ENCODE measurements at places on chromosomes 2 and 18.
A peak's percentile ranks its signal among the peaks of the same experiment; 100 is the strongest.

DNA sequence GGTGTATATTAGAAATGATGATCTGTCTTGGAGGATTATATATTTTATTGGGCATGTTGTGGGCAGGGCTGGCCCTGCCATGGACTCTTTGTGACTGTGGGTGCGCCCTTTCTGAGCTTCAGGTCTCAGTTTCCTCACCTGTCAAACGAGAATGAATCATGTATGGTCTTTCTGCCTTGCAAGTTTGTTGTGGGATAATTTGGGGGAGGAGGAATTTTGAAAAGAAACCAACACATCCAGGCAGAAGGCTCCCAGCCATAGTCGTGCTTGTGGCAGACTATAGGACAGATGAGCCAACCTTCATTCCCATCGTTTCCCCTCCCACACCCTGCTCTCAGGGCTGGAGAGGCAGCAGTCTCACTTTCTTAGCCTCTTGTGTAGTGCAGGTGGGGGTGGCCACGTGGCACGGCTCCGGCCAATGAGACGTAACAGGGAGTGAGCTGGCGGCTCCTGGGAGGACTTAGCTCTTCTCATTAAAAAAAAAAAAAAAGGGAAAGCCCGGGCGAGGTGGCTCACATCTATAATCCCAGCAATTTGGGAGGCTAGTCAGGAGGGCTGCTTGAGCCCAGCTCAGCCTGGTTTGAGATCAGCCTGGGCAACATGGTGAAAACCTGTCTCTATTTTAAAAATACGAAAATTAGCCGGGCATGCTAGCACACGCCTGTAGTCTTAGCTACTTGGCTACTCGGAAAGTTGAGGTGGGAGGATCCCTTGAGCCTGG lies 63.1 kb downstream of the RHOB start:
- DNase-seq = no peak

DNA sequence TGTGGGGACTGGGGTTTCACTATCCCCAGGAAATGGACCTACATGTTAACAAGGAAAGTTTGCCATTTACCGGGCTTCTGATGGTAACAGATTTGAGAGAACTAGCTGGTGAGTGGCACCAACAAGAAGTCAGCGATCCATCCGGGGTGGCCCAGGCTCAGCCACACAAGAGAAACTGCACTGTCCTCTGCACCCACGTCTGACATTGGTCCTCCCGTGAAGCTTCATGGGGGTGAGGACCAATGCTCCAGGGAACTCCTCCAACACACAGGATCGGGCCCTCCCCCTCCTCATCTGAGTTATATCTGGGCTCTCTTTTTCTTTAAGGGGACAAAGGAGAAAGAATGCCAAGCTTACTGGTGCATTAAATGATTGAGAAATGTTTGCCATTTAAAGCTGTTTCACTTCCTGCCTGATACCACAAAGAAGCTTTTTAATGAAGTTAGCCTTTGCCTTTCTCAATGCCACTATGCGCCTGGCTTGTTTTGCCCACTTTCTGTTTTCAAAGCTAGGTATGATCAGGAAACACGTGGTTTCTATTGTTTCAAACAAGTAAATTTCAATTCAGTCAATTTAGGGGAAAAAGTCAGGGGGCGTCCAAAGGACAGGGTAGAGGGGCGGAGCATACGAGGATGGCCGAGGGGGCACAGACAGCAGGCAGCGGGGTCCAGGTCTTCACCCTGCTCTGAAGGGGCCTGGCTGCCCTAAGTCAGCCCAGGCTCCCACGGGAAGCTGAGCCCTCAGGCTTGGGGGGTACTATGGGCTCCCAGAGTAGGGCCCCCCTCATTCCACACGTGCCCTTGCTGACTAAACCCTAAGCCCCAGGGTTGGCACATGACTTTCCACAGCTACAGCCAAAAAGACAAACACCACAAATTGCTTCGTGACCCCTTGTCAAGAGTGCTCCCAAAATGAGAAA lies 204.0 kb upstream of the ID2 start:
- peak; percentile 55 for DNase-seq

GRCh38 chr18:75635096-75635495 lies 207.6 kb upstream of the SMIM21 start:
- DNase-seq = no peak

GRCh38 chr2:79529636-79530035 lies 16.8 kb downstream of the CTNNA2 start:
- no peak for DNase-seq

GRCh38 chr2:162327134-162327769 lies 8.8 kb upstream of the IFIH1 start:
- DNase-seq = no peak

DNA sequence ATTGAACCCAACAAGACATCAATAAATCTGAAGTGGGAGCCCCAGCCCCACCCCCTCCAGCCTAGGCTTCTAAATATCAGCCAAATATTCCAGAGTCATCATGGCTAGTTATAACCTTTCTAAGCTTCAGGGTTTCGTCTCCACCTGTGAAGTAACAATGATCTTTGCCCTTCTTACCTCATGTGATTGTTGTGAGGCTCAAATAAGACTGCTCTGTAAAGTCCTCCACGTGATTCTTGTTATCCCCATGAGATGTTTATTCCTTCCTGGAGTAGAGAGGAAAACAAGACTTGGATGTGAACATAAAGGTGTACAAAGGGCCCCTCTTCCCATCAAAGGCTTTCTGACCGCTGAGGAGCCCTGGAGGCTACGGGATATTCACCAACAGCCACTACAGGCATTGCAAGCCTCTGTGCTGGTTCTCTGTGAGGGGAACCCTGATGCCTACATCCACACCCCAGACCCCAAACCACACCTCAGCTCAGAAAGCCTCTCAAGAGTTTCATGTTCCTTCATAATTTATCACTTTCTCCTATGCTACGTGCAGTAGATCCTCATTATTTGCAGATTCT lies 20.1 kb upstream of the REEP1 start:
- no peak for DNase-seq
